Cardiac muscle cell (in vitro differentiated cells and primary cell): ENCODE measurements at places on chromosomes 11 and 22. TPM values are rescaled to one million over a fixed set of nuclear protein-coding genes. Genes with fewer than 3 reads are reported as not detected.

DNA sequence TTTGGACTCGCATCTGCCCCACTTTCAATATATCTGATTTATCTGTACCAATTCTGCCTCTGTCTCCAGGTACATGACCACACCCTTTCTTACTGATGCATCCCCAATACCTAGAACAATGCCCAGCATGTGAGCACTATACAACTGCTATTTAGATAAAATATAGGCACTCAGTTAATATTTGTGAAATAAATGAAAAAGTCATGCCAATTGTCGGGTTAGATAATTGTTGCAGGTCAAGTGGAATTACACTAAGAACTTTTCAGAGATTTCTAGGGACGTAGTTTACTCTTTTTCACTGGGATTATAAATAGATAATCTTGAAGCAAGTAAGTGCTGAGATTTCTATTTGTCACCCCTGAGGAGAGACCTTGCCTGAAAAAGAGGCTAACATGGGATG, 20.5 kb downstream of the OOSP4A start:
- DNase-seq, result no peak

DNA sequence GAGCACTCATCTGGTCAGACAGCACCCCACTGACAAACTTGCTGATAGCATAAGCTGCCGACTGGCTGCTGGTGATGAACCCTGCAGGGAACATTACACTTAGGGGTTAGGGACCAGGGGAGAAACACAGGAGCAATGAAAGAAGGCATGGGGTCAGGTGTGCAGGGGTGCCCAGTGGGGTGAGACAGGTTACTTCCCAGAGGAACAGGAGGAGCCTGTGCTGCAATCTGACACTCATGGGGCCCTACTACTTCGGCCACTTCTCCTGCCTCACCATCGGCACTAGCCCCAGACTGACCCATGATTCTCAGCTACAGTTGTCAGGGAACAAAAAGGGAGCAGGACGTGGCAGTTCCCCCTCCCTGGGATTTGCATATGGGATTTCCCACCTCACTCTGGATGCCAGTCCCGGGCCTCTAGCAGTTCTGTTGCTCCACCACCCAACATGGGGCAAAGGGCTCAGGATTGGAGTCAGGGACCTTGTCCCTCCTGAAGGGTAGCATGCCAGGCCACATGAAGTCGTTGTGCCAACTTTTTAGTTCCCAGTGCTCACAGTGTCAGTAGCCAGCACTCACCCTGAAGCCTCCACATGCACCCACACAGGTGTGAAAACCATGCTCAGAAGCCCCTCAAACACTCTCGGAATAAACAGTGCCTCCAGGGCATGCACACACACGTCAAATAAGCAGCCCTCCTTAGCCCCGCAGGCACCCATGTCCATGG, 2.2 kb downstream of the SLC37A4 start:
- no peak for DNase-seq

GRCh38 chr11:61503135-61503770, 5.3 kb upstream of the LRRC10B start:
- no peak for DNase-seq

DNA sequence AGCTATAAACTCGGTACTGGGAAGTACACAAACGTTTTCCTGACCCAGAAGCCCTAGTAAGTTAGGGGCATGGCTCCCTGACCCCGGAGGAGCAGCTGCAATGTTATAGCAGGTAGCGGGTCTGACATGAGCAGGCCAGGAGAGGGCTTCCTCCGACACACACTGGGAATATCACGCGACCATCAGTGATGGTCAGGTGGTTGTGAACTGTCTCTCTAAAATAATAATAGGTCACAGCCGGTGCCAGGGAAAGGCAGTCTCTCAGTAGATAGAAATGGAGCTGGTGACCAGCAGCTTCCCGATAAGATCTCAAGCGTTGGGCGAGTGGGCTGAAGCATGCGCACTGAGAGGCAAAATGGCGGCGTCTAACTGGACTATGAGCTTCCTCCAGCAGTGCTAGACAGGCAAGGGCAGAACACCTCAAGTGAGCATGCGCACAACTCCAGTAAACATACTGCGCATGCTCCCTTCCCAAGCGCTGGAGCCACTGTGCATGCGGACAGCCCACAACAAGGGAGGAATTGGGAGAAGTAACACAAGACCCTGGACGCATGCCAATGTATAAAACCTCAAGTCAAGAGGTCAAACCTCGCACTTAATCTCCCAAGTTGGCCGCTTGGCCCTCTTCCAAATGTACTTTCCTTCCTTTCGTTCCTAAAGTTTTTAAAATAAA, 22.3 kb upstream of the TESMIN start:
- no peak for DNase-seq

Gene SLC25A18
- total RNA-seq, result 0.14 and 0.60 TPM in 2 replicates

DNA sequence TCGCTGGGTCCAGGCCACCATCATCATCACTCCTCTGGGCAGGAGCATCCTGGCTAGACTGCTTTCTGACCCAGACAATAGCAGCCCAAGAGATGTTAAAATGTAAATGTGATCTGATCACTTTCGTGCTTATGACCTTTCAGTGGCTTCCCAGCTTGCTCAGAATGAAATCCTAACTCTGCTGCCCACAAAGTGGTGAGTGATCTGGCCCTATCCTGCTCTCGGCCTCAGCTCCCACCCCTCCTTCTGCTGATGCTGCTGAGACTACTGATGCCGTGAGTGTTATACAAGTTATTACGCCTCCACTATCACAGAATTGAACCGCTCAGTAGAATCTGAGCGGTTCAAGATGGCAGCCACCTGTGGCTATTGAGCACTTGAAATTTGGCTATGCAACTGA, 26.2 kb downstream of the ELF5 start:
- DNase-seq, result no peak

Gene CPT1A
- 7.4 and 10.9 TPM in 2 replicates for total RNA-seq

DNA sequence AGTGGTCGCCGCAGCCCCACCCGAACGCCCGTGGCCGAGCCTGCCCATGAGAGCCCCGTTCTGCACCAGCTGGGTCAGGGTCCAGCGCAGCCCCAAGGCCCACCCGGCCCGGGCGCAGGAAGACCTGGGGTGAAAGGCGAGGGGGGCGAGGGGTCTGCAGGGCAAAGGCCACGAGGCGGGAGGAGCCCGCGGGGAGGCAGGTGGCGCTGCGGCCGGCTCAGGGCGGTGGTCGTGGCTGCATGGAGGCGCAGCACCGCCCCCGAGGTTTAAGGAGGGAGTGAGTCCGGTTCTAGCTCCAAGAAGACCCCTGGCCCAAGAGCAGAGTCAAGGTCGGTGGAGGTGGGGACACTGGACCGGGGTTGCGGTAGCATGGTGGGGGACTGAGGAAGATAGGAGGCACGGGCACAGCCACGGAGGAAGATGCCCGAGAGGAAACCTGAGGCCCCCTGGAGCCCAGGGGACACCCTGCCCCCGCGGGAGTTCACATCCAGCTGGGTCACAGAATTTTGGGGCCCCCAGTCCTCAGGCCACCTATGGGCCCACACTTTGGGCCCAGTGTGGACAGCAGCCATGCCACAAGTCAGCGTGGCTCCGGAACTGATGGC, 514 bp upstream of the HDAC10 start:
- DNase-seq, result no peak

GRCh38 chr11:44812971-44813370, 86.2 kb downstream of the TSPAN18 start:
- no peak for DNase-seq
